ENCODE measurements at places on chromosomes 3 and 15. TPM values are rescaled to one million over a fixed set of nuclear protein-coding genes. Genes with fewer than 3 reads are reported as not detected.

CHRNA3 gene
- not detected for total RNA-seq

NLGN1 gene
- total RNA-seq: not detected

GATM gene
- 3.4 TPM for total RNA-seq

NSUN3 gene
- total RNA-seq: 17.1 TPM

TMEM212 gene
- not detected for total RNA-seq

Data from activated CD4-positive, alpha-beta T cell treated with anti-CD3 and anti-CD28 coated beads for 36 hours (primary cell).